Glutamatergic neuron (in vitro differentiated cells): ENCODE measurements at places on chromosomes 4 and X.
A peak's percentile ranks its signal among the peaks of the same experiment; 100 is the strongest.

DNA sequence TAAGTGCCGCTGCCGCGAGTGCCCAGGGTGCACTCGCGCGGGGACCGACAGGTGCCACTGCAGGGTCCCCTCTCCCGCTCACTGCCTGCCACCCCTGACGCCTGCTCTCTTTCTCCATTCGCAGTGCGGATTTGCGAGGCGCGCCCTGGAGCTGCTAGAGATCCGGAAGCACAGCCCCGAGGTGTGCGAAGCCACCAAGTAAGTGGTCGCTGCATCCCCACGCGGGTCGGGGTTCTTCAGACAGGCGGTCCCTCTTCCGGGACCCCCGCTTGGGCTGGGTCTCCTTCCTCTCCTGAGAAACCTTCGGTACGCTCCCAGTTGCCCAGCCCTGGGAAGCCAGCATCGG, 547 bp downstream of the GUCY1A1 start:
- DNase-seq, result peak; percentile 36

DNA sequence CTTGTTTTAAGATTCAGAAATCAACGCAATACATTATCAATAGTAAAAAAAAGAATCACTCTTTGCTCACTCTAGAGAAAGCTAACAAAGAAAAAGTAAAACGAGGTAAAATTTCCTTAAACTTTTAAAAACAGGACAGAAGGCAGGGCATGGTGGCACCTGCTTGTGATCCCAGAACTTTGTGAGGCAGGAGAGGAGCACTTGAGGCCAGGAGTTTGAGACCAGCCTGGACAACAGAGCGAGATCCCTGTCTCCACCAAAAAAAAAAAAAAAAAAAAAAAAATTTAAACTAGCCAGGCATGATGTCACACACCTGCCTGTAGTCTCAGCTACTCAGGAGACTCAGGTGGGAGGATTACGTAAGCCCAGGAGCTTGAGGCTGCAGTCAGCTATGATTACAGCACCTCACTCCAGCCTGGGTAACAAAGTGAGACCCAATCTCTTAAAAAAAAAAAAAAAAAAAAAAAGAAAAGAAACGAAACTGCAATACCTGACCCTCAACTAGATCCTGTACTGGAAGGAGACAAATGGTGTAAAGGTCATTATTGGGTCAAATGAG, 3.5 kb downstream of the CCNI start:
- no peak for DNase-seq

DNA sequence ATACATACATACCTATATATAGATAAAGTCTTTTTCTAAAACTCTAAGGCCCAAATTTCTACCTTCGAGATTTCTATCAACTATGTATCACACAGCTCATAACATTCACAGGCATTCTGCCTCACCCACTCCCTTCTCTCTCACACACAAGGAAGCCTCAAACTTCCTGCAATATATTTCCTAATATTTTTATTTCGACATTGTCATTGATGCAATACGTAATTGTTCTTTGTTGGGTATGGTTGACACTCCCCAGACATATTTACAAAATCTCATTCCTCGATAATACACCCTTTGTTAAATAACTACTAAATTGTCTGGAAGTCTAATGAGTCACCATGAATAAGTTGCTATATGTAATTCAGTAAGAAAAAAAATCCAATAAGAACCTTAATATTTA, 143.5 kb downstream of the HNRNPD start:
- no peak for DNase-seq

GRCh38 chr4:38871593-38871992, 4.0 kb downstream of the FAM114A1 start:
- DNase-seq, result no peak

DNA sequence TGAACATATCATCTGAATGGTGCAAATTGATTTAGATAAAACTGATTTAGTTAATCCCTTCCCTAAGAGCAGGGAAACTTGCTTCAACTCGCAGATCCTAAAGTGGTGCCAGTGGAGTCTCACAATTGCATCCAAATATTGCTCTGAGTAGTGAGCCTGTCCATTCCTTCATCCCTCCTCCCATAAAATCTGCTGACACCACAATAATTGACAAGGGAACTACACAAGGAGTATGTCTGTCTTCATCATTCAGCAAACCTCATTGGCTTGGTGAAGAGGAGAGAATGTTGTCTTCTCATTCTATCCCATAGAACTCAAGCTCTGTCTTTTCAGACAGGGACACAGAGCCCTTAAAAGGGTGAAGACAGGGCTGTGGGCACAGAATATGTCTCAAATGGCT, 4.2 kb downstream of the MID2 start:
- DNase-seq, result no peak

DNA sequence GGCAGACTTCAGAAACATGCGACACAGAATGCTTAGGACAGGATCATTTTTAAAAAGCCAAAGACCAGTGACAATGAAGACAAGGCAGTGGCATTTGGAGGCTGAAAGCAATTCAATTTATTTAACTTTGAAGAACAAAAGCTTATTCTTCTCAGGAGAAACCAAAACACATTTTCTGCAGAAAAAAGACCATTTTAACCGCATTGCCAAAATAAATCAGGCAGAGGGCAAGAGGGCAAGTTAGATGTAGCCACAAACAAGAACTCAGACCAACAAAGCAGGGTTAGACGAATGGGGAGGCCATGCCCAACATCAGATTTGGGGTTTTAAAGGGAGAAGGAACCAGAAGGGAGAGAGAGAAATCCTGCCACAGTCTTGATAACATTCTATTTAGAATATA, 58.9 kb downstream of the RELL1 start:
- no peak for DNase-seq

DNA sequence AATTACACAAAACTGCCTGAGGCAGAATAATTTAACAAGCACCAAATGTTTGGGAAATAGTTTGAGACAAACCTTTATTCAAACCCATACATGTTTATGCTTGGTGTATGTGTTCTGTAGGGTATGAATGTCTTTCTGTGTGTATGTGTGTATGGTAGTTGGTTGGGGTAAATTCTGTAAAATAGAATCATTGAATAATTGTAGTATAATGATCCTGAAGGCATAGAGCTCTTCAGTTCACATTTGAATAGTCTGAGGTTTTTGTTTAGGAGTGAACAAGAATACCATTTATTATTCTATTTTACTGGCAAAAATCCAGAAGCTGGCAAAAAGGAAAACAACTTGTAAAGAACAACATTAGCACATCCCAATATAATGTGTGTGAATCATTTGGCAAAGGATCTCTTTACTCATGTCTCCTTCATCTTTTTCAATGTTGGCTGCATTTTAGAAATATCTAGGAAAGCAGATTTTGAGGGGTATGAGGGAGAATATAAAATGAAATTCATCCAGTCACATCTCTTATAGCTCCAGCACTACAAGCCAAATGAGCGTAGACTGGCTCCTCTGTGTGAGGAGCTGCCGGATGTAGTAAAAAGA, 360.0 kb downstream of the CHIC1 start:
- DNase-seq, result no peak

DNA sequence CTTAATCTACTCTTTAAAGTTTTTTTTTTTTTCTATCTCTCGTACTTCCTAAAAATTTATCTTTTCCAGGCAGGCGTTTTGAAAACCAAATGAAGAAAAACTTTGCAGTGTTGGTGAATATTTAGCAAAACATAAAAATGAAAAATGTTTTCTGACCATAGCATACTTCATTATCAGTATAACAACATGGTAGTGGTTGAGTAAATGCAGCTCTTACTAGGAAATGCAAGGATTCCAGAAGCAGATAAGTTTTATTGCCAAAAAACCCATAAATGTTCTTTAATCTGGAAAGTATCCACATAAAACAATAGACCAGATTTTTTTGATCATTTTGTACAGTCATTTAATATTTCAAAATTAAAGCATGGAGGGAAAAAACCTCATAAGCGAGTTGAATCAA, 136.9 kb upstream of the GUCY1A1 start:
- DNase-seq, result no peak

- DNase-seq, result no peak
Observed at GRCh38 chr4:114217150-114217817, 237.8 kb upstream of the ARSJ start.

DNA sequence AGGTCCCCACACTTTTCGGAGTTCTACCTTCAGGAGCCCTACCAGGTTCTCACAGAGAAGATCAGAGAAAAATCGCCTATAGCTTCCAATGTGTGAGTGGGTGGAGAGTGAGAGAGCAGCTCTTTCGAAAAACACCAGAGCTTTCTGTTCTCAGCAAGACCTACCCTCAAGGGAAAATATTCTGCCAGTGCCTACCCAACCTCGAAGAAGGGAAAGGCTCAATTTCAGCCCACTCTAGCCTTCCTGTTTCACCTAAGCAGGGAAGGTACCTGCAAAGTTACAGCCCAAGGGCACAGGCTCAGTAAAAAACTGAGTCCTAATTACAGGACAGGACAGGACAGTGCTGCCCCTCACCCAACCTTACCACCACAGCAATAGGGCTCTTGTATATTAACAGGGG, 104.0 kb upstream of the WDR17 start:
- no peak for DNase-seq

DNA sequence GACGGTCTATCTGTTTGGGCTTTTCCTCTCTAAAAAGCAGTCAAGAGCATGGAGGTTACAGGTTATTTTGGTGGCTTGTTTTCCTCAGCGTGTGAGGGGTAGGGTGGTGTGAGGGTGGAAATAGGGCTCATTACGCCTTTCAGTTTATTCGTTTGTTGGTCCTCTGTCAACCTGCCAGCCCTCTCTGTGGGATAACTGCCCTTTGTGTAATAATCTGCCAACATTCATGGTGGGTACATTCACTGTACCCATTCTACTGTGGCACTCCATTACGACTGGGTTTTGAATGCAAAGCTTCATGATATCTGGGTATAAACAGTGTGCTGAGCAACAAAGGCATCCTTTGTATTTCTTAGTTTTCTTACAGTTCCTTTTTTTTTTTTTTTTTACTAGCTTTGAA, 136.4 kb downstream of the ADGRL3 start:
- no peak for DNase-seq

DNA sequence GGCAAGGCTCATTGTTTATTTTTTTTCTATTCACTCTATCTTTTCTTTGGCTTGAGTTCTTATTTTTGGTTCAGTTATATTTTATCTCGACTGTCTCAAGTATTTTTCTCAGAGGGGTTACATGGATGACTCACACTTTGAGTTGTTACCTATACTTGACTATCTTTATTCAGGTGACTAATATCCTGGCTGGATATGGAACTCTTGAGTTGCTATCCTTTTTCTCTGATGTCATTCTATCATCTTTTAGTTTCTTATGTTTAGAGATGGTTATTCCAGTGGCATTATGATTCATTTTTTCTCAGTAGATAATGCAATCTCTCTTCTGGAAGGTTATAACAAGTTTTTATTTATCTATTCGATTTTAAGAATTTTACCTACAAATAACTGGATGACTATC, 117.9 kb downstream of the COX18 start:
- DNase-seq, result no peak

DNA sequence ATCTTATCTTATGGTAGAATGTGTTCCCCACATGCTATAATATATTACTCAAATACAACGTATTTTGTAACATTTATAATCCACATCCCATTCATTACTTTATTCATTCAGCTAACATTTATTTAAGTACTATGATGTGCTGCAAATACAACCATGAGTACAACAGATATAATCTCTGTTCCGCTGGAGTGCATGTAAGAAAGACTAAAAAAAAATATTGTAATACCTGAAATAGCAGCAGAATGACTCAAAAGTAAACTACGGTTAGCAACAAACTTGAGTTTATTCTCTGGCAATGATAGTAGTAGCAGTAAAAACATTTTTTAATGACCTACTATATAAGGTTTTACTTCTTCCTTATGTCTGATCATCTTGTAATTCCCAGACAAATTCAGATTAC, 1776.3 kb downstream of the STIM2 start:
- DNase-seq, result no peak

DNA sequence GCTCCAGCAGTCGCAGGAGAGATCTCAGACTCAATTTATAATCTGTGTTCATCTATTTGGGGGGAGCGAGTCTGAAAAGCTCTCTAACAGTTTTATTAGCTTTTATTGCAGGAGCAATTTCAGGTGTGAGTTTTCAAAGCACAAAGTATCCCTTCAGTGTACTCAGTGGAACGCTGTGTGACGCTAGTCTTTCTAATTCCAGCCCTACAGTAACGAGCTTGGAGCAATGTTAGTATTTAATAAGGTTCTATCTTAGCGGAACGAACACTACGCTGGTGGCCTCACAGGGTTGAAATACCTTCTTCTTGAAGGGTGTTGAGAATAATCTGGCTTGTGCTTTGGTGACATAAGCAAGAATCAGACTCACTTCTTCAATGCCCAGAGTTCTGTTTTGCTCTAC, 8.4 kb downstream of the HS3ST1 start:
- DNase-seq, result no peak

GRCh38 chr4:173794662-173795061, 264.6 kb upstream of the HAND2 start:
- DNase-seq, result no peak

DNA sequence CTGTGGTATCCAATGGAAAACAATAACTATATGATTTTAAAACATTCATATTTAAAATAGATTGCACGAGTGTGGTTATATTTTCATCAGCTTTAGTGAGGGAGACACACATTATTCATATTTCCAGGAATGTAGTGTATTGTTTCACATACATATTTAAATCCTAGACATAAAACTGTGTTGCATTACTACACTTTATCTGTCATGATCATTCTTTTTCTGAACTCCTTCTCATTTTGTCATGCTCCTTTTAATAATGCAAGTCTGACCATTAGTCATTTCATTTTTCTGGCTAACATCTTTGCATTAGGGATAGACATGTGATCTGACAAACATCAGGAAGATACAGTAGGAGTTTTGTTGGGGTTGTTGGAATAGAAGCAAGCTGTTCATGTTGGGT, 1382.7 kb downstream of the PCDH7 start:
- no peak for DNase-seq

GRCh38 chr4:6450709-6451108, 21.7 kb downstream of the PPP2R2C start:
- DNase-seq, result no peak

GRCh38 chr4:126725906-126726305, 906.9 kb upstream of the INTU start:
- DNase-seq, result no peak

GRCh38 chrX:139750390-139750789, 42.4 kb upstream of the MCF2 start:
- DNase-seq, result no peak

DNA sequence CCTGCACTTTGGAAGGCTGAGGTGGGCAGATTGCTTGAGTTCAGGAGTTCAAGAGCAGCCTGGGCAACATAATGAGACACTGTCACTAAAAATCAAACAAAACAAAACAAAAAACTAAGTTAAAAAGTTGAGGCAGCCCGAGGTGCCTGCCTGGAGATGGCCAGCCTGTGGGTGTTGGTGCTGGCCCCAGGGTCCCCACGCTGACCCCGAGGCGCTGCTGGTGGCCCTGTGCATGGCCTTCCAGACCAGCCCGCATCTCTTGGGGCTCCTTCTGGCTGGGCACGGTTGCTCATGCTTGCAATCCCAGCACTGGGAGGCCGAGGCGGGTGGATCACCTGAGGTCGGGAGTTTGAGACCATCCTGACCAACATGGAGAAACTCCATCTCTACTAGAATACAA, 4.4 kb downstream of the ETNPPL start:
- no peak for DNase-seq

GRCh38 chr4:8555716-8556115, 24.5 kb upstream of the GPR78 start:
- no peak for DNase-seq

GRCh38 chr4:35760807-35761206, 483.5 kb downstream of the ARAP2 start:
- DNase-seq, result no peak

GRCh38 chr4:113945906-113946305, 33.5 kb downstream of the ARSJ start:
- no peak for DNase-seq
